NCI-H748 treated with DMSO at 0.1 percent for 48 hours (cell line): ENCODE measurements at places on chromosomes 16 and 17.

GRCh38 chr16:81415751-81416150 is 28.9 kb upstream of the CMIP start:
- peak; percentile 4 for DNase-seq

- no peak for DNase-seq
Measured at GRCh38 chr17:59427996-59428395, 96.5 kb downstream of the YPEL2 start.

- no peak for DNase-seq
Measured at GRCh38 chr16:20997147-20997546, 96.6 kb downstream of the LYRM1 start.

GRCh38 chr17:61808442-61808841 is 54.9 kb downstream of the BRIP1 start:
- DNase-seq, result no peak

DNA sequence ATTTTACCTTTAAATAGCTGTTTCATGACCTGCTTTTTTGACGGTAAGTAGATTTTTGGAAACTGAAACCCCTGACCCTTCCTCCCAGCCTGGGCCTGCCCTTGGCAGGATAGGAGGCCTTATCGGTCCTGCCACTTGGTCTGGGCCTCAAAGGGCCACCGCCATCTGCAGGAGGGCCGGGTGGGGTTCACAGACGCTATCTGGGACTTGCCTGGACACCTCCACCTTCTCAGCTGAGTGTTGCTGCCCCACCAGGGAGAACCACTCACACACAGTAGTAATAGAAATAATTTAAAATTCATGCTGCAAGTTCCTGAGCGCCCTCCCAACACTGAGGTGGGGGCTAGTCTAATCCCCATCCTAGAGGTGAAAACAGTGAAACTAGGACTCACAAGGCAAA is 4.6 kb upstream of the NPRL3 start:
- DNase-seq, result no peak

DNA sequence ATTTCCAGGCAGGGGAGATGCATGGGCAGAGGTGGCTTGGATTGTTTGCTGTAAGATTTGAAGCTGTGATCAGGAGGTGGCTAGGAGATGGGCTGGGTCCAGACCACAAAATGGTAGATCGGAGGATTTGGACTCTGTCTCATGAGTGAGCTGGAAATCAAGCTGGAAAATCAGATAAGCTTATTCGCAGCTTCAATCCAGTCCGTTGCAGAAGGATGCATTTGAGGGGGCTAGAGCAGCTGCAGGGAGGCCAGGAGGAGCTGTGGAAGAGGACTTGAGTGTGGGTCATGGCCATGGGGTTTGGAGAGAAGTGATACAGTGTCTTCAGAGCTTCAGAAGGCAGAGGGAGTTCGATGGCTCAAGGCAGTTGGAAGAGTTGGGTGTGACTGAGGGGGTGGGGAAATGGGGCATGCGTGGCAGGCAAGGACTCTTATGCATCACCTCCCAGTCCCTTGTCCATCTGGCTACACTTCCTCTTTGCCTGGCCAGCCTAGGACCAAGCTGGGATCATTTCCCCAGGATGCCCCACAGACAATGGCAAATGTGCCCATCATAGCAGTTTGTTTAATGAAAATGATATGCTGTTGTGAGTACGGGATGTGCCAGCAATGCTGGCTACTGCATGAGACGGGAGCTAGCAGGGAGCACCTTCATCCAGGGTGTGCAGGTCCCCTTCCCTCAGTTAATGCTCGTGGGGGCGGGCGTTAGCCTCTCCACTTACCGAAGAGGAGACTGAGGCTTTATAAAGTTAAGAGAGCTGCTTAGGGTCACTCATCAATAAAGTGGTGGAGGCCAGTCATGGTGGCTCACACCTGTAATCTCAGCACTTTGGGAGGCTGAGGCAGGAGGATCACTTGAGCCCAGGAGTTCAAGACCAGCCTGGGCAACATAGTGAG is 20.6 kb downstream of the QPRT start:
- DNase-seq, result no peak

DNA sequence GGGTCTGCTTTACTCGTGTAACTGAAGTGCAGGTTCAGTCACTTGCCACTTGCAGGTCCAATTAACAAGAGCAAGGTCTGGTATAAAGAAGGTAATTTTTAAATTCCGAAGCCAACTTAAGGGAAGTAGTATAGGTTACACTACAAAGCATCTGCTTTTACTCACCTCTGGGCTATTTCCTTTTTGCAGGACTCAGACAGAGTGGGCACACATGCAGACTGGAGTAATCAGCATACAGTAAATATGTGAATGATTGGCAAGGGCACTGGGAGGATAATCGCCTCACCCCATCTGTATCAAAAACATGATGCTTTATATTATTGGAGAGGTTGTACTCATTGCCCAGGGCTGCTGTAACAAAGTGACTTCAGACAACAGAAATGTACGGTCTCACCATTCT is 160.1 kb upstream of the CDH5 start:
- DNase-seq, result peak; percentile 9

- no peak for DNase-seq
Measured at GRCh38 chr17:69331756-69332155, 4.8 kb upstream of the ABCA5 start.
